ENCODE measurements at places on chromosomes 16 and 17.

GRCh38 chr17:56699186-56699894 lies 105.8 kb downstream of the NOG start:
- DNase-seq = no peak

GRCh38 chr17:5608399-5609112 lies 24.2 kb upstream of the NLRP1 start:
- DNase-seq = no peak

- no peak for DNase-seq
Observed at GRCh38 chr17:41013606-41014005, 4.7 kb upstream of the KRTAP3-1 start.

DNA sequence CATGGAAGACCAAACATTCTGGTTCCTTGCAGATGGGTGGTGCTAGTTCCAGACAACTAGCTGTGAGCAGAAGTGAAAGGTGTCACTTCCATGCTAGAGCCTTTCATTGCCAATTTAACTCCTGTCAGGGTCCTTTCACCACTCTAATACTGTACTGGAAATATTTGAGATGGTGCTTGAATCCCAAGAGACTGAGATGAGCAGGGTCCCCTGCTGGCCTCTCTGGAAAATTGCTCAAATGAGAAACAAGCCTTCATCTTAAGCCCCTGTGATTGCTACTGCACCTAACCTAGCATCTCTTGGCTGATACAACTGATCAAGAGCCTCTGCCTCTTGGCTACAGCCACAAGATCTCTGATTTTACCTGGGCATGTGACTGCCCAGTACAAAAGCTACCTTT lies 7.4 kb upstream of the VAC14 start:
- DNase-seq = no peak

- no peak for DNase-seq
Observed at GRCh38 chr17:58932956-58933355, 173.7 kb downstream of the TRIM37 start.

DNA sequence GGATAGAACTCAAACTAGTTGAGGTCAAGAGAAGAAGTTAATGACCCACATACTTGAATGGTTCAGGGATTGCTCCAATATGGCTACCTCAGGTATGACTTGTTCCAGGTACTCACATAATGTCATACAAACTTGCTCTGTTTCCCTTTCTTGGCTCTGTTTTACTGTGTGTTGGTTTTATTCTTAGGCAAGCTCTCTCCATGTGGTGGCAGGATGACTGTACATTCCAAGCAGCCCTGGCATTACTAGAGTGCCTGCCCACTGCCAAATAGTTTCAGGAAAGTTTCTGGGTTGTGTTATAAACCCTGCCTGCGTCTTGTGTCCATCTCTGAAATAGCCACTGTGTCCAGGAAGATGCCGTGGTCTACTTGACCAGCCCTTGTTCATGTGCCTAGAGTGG lies 476.8 kb downstream of the SHISA9 start:
- DNase-seq = no peak
